ENCODE measurements at places on chromosomes 12 and 14.

GRCh38 chr14:31270196-31270772 lies 62.7 kb upstream of the HECTD1 start:
- no peak for DNase-seq

- no peak for DNase-seq
Measured at GRCh38 chr14:75715926-75716780, 55.1 kb downstream of the TTLL5 start.

- DNase-seq: no peak
Measured at GRCh38 chr14:102225936-102226335, 79.0 kb downstream of the MOK start.

GRCh38 chr12:87142342-87142741 lies 886.2 kb upstream of the MGAT4C start:
- DNase-seq: no peak

GRCh38 chr14:77055306-77055705 lies 26.8 kb upstream of the IRF2BPL start:
- no peak for DNase-seq

DNA sequence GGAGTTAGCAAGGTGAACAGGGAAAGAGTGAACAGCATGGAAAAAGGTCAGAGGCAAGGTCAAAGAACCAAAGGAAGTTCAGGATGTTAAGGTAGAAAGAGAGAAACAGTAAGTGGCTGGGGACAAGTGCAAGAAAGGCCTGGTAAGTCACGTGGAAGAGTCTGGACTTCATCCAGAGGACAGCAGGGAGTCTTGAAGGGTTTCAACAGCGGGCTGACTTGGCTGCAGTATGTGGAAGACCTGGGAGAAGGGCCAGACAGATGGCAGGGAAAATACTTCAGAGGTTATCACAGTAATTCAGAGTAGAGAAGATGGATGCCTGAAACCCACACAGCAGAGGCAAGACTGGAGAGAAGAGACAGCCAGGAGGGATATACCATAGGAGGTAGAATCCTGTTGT lies 34.0 kb downstream of the CIT start:
- no peak for DNase-seq

- no peak for DNase-seq
Measured at GRCh38 chr12:91007531-91008290, 2.9 kb upstream of the EPYC start.

DNA sequence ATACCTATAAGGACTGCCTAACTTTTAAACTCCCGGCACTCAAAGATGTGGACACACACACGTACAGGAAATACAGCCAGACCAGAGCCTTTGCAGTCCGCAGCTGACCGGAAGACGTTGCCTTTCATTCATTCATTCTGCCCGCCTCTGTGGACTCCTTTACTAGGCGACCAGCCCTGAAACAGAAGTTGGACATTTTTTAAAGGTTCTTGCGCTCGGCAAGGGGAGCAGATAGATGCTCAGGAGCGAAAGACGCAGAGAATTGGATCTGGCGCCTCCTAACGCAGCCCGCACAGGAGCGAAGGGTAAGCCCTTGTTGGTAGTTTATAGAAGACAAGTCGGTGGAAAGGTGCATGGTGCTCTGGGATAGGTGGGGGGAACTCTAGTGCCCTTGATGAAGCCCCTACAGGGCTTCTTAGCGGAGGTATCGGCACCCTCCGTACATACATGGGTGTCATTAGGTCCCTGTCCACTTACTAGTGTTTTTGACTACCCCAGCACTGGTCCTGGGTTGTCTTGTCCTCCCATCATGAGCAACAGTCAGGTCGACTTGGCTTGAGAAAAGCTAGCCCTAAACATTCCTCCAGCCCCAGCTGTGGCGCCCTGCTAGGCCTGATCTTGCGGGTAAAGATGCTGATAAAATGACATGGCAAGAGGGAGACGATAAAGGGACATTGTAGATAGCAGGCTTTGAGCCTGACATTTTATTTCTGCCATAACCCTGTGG lies at the start of gene KDM2B:
TSS of gene KDM2B (minus strand) at position 65 of the 727 bp plus-strand sequence. CDS start 112 bp downstream, outside the sequence.
- no peak for DNase-seq

GRCh38 chr14:95892142-95892541 lies 15.5 kb downstream of the TUNAR start:
- no peak for DNase-seq

DNA sequence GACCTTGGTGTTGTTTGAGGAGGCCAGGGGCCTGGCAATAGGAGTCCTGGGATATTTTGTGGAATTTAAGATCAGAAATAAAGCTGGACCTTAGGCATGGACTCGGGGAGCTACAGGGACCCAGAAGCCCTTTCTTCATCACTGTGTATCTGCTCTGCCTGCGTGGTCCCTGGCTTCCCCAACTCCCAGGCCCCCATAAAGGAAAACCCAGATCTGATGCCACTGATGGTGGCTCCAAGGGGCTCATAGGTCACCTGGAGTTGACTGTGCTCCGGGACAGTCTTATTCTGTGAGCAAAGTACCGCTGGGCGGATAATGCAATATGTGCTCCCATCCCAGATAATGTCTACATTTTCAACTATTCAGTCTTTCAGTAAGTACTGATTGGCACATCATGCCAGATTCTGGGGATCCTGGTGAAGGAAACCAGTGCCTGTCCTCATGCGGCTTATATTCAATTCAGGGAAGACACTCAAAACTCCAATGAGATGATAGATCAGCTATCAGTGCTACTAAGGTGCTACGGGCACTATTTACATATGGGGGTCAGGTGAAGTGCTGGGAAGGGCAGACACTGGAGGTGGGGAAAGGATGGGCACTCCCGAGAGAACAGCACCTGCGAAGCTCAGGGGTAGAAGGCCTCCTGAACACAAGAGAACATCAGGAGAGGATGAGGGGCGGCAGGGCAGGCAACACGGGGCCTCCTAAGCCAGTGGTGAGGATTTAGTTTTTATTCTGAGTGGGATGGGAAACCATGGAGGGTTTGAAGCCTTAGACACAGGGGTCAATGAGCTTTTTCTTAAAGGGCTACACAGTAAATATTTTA lies 5.5 kb upstream of the SELPLG start:
- DNase-seq: no peak

DNA sequence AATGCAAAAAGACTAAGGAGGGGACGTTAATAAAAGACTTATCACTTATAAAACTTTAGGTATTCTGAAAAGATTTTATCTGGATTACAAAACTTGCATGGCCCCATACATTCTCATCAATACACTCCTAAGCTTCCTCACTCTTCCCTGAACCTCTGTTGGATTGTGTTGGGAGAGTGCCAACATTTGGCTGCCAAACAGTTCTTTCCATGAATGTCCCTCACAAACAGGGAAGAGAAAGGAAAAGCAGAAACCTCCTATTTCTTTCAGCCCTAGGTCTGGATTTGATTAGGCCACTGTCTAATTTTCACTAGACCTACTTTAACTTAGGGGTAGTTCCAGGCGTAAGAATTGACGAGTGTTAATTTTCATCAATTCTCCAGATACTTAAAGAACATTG lies 11.7 kb downstream of the PTHLH start:
- no peak for DNase-seq

GRCh38 chr12:121334513-121335343 lies 17.5 kb downstream of the ANAPC5 start:
- no peak for DNase-seq

- DNase-seq: no peak
Measured at GRCh38 chr14:25658988-25659387, 609.0 kb upstream of the STXBP6 start.

DNA sequence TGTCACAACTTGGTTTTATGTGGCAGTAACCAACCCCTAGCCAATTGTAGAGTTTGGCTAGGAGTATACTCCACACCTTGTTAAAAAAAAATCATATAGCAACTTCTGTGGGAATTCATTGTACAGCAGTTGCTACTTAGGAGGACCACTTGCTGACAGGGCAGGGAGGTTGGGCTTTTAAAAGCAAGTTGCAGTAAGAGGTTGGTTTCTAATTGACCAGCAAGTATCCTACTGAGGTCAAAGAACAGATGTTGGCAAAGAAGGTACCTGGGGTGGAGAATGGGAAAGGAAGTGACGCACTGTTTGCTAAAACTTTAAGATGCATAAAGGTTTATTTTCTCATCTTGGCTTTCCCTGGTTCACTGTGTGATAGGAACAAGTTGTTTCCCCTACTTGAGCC lies 104.6 kb downstream of the TBX3 start:
- no peak for DNase-seq

DNA sequence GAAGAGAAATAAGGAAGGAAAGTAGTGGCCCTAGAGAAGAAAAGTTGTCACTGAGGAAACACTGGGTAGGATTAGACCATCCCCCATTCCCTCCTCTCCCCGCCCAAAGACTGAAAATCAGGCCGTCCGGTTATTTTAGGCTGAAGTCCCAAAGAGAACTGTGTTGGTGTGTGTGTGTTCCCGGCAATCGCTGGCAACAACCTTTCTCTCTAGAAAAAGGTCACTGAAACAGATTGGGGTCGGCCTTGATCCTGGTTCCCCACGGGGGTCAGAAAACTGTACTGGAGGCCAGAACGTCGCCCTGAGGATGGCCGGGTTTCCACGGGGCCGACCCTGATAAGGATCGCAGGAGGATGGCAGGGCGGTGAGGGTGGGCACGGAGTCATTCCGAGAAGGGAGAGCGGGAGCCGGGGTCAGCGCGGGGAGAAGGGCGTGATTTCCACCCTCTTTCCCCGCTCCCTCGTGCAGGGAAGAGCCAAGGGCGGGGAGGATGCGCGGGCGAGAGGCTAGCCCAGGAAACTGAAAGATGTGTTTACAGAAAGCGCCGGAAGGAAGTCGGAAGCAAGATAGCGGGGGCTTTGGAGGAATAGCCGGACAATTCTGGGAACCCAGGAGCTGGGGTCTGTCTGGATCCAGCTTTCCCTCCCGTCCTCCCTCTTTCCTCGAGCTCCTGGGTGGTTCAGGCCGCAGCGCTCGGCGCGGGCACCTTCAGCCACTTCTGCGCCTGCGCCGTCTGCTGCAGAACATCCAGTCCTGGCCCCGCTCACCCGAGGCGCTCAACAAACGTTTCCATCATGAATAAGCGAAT lies 25.3 kb upstream of the SPTLC2 start:
- peak; percentile 32 for DNase-seq

DNA sequence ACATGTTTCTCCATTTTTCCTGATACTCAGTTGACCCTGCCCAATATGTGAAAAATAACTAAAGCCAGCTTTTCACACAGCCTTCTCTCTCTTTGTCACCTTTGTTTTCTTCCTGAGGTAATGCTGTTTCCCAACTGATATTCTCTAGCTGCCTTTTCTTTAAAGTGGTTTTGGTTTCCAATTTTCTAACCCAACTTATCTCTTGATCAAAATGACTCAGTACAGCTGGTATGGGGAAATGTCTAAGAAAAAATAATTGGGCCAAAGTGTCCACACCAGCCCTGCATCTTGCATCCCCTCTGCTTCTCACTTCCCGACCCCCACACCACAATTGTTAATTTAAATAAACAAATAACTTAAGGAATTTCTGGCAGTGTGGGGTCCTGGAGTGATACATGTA lies 193.8 kb downstream of the SYT1 start:
- DNase-seq: no peak

GRCh38 chr14:106872611-106873446 lies 1346.4 kb downstream of the TMEM121 start:
- peak; percentile 66 for DNase-seq

DNA sequence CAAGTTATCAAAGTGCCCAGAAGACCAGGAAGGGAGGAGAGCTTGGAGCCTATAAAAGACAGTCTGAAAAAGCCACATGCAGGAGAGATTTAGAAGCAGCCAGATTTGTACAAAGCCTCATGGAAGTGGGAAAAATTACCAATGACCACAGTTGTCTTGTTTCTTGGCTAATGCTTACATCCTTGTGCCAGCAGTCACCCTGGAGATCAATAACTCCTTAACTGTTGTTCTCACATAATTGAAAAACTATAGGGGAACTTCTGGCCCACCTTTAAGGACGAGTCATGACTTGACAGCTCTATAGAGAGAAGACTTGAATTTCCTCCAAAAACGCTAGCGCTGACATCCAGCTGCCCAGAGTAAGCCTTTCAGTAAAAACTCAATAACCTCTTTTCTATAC lies 313.1 kb downstream of the GALC start:
- no peak for DNase-seq

- no peak for DNase-seq
Measured at GRCh38 chr12:40436564-40436963, 211.8 kb downstream of the LRRK2 start.

- DNase-seq: no peak
Measured at GRCh38 chr14:71228711-71229110, 321.5 kb downstream of the PCNX1 start.

DNA sequence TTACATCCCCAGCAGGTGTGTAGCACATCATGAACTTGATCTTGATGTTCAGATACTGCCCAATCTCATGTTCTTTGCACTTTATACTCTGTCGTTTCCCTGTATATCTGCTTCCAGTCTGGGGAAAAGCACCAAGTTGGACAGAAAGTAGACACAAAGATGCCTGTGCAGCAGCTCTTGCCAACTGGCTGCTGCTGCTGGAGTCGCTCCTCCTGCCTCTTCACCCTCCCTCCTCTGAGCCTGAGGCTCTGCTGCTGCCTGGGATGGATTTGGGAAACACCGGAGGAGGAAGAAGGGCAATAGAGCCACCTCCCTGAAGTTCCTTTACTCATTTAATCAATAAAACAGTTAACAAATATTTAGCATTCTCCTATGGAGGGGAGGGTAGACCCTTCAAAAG lies 32.4 kb downstream of the ADCK1 start:
- DNase-seq: no peak

GRCh38 chr14:106315436-106315835 lies 789.1 kb downstream of the TMEM121 start:
- DNase-seq: no peak

DNA sequence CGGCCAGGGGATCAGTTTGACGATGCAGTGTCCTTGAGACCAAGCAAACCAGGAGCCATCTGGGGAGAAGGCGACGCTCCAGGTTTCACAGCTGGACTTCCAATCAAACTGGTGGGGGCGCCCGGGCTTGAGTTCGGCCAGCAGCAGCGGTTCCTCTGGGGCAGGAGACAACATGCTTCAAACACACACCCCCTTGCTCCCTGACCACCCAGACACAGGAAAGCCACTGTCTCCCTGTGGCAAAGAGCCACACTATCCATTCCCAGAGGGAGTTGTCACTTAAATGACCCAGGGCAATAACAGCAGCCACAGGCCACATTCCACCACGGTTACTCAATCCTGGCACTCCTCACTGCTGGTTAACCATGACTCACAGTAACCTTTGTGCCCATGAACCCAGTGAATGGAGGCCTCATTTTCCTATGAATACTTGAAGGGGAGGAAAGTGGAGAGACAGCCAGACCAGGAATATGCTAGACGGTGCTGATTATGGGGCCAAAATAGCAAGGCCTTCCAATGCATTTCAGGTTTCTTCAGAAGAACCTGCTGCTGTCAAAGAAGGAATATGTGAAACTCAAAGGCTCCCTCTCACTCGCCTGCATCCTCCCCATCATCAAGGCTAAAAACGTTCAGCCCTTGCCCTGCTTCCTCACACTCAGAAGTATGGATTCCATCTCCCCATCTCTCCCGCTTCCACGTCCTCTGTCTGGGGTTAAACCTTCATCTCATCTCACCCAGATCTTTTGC lies 8.5 kb downstream of the WSB2 start:
- no peak for DNase-seq

GRCh38 chr14:50667684-50667995 lies 466 bp downstream of the SAV1 start:
- no peak for DNase-seq
